ENCODE measurements at places on chromosomes 12 and 14.

DNA sequence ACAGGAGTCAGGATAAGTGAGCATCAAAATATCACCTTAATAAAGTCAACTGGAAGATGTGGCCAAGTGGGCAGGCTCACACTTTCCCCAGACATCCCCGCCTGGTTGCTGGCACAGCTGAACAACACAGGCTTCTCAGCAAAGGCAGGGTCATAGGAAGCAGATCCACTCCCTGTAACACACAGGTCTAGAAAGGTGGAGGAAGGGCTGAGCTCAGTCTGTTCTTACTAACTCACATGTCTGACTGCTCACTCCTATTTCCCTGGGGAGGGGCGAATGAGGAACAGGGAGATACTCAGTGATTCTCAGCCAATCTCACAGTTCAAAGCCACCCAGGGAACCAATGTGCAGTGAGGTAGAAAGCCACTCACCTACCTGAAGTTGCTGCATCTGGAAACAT is 45.0 kb upstream of the AMN1 start:
- no peak for DNase-seq

DNA sequence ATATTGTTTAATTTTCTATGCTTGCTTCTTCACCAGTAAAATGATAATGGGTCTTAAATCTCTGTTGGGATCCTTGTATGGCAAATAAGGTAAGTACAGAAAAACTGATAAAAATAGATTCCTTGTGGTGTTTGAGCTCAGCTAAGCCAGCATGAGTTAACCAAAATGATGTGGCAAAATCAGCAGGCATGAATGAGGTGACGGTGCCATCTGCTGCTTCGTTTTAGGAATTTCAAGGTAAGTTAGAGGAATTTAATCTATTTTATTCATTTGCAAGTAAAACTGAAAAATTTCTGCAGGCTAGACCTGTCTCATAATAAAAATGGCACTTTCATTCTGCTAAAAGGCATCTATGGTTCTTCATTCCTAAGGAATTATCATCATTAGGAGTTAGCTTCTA is 10.0 kb upstream of the CLEC7A start:
- DNase-seq, result peak; percentile 63

DNA sequence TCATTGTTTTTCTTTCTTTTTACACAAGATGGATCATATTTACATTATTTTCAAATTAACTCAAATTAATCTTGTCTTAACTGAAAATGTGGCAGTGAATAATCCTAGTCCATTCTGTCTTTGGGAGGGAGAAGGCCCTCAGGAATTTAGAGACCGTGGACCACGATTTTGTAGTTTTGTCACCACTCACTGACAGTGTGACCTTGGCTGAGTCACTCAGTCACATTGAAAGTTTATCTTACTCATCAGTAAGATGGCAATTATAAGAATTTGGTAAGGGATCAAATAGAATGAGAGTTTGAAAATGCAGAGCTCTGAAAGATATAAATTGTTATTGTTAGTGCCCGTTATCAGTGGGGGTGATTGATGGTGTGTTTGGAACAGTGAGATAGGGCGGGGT is 16.4 kb downstream of the FOXJ2 start:
- no peak for DNase-seq

GRCh38 chr12:123121670-123122069 is 29.2 kb downstream of the PITPNM2 start:
- DNase-seq, result no peak

DNA sequence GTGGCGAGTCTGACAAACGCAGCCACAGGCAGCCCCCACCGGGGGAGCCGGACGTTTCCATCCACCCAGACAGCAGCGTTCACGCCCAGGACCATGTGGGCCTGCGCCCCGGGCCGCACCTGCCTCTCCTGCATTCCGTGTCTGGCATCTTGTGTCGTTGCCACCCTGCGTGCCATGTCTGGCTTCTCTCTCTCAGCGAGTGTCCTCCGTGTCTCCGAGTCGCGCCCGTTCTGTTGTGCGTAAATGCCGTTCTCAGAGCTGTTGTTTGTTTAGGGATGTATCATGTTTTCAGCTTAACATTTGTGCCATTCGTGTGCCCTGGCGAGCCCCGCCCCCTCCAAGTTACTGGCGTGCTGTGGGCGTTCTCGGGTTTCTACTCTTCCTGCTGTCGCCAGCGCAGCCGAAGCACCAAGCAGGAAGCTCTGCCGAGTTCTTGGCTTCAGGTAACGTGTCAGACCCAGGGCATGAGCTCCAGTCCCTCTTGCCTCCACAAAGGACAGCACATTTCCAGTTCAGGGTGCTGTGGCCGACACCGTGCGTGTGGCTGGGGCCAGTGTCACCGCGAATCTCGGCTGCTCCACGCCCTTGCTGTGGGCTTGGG is 34.6 kb downstream of the NOC4L start:
- DNase-seq, result no peak

DNA sequence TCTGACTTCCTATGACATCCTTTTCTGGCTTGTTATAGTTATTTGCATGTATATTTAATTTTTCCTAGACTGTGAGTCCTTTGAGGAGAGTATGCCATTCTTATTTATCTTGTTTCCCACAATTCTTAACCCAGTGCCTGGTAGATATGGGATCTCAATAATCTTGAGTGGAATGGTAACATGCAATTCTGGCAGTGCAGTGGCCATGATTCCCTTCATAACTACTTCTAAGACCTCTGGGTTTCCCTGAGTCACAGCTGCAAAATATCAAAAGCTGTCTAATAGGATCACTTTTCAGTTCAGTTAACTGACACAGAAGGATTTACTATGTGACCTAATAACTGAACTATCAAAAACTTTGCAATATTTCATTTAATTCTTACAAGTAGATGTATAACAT is 135.0 kb downstream of the ADAMTS20 start:
- DNase-seq, result no peak

DNA sequence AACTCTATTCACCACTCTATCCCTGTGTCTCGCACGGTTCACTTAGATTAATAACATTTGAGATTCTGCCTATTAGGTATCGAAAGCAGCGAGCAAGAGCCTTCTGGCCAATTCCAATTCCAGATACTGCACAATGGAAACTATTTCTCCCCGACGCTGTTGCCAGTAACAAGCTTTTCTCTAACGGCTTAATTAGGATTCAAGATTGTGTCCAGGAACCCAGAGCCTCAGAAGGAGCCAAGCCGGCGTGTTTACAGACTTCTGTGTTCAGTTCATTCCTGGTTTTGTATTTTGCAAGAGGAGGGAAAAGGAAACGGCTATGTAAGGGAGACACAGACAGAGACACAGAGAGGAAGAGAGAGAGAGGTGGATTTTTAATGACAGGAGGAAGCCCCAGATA is 185.6 kb downstream of the DICER1 start:
- DNase-seq, result peak; percentile 46

DNA sequence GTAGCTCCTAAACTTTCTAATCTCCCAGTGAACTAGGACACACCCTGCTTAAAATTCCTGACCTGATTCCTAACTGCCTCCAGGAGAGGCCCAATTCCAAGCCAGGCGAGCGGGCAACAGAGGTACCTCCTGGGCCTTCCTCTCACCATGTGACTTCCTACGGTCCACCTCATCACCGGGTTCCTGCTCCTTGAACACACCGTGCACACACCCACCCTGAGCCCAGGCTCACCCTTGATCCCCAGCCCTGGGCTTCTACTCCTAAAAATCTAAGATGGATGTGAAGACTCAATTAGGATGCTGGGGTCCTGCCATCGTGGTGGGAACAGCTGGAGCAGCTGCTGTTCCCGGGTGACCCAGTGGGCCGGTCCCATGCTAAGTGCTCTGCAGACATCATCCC is 68.6 kb downstream of the CHGA start:
- no peak for DNase-seq

- peak; percentile 91 for DNase-seq
These were observed 3.7 kb upstream of the SETD1B start for GRCh38 chr12:121799842-121800693.

GRCh38 chr14:82385048-82385447 is 851.4 kb upstream of the SEL1L start:
- no peak for DNase-seq

- peak; percentile 71 for DNase-seq
These were observed 379.8 kb downstream of the DPF3 start for GRCh38 chr14:72513965-72514659.

DNA sequence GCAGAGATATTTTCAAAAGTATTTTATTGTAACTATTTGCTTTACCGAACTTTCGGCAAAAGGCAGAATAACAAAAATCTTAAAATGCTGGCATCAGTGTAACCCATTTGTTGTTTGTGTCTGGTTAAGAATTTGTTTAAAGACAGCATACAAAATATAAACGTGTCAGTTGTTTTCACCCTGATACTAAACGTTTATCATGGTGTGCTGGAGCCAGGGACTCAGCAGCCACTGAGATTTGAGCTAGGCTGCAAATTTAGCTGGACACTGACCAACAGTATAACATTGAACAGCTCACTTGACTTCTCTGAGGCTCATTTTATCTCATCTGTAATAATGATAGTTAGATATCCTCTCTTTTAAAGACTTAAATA is 183.7 kb downstream of the TMTC3 start:
- peak; percentile 38 for DNase-seq

GRCh38 chr12:45756666-45757065 is 27.2 kb downstream of the ARID2 start:
- no peak for DNase-seq

DNA sequence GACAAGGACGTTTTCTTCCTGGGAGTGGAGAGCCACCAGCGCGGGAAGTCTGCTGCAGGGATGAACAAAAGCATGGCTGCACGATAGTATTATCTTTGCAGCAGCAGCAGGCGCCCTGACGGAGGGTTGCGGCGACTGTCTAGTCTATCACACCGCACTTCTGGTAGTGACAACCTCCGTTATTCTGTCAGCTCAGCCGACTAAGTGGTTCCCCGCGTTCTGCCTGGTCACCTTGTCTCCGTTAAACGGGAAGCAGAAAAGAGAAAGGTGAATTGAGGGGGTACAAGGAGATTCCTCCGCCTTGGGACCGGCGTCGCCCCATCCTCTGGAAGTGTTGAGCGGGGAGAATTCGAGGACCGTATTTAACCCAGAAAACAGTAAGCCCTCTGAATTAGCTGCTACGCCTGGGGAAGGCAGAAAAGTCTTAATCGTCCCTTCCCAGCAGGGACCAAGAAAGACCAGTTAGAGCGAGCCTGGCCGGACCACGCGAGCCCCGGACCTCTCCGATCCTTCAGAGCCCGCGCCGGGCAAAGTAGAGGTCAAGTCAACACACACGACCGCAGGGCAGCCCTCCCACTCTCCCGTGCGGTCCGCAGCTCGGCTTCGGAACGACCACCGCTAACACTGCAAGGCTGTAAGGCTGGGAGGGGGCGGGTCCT is 536 bp upstream of the DAAM1 start:
- DNase-seq, result peak; percentile 18

DNA sequence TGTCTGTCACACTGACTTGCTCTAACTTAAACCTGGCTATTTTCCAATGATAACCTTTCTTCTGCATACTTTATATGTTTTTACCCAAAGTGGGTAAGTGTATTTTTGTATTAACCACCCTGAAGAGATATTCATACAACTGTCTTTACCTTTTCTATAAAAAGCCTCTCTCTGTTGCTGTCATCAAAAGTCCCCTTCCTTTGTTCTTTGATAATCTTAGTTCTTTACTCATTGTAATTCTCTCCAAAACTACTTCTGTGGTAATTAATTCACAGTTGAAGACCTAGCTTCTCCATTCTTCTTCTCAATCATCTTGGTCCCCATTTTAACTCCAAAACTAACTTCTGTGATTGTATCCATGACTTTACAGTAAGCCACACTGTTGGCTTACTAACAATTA is 479.7 kb upstream of the MGAT4C start:
- DNase-seq, result no peak

DNA sequence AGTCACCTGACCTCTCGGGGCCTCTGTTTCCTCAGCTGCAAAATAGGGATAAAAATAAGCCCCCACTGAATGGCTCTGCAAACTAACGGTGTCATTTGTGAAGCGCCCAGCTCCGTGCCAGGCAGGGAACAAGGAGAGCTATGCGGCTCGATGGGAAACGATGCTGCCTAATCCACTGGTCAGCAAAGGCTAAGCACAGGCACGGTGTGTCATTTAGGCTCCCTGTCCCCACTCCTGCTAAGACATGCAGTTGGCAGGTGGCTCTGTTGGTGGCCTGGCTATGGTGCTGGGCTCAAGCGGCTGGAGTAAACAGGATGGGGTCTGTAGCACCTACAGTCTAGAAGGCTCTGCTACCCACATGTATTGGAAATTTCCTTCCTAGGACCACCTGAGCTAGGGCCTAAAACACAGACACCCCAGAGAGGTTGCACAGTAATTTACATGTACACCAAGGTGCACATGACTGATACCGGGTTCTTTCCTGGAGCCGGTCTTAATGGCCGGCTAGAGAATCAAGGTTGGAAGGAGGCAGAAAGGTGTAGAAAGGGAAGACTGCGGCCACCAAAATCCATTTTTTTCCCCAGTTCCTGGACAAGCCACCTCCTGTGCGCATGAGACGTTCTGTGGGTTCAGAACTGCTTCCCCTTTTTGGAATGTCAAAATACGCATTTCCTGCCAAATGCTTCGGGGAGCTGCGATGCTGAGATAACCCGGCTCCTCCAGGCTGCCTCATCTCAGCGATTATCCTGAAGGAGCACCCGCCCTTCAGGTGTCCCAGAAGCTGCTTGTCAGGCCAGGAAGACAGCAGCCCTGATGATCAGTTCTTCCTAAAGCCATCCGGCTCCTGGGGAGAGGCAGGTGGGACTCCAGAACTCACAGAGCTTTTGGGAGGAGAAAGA is 1.0 kb downstream of the CACNA2D4 start:
- peak; percentile 7 for DNase-seq

DNA sequence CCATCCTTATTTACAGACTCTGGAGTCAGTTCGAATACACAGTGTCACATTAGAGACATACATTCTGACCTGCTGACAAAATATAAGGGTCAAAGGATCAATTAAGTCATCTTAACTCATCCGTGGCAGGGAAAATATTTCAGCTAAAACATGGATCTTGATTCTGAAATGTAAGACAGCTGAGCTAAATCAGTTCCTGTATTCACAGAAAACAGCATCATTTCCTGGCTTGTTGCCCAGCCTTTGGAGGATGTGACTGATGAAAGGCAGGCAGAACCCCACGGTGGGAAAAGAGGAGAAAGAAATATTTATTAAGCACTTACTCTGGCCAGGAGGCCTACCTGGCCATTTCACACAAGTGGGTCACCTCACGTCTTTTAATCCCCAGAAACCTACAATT is 101.9 kb downstream of the GAS2L3 start:
- DNase-seq, result no peak

DNA sequence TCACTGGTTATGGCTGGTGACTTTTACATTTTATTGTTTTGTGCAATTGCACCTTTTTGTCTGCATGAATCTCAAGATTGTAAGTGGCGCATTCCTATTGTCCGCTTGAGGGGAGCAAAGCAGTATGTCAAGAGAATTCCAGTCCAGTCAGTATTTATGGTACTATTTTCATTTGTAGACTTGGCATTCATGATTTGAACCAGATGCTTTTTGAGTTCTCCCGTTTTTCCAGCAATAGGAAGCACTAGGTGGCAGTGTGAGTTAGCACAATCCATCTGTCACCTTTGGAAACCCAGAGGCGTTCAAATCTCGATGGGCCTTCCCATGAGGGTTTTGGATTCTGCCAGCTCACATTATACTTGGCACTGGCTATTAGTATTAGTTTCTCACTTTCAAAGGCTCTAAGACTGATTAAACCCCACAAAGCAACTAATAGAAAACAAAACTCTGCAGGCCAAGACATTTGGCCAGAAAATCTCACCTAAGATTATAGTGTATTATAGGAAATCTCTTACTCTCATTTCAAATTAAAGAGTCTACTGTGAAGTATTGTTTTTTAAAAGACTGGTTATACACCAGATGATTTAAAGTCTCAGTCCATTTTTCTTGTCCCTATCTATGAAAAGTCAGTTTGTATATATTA is 2.2 kb downstream of the DACT1 start:
- peak; percentile 75 for DNase-seq

- DNase-seq, result no peak
These were observed 26.2 kb upstream of the LRRK2 start for GRCh38 chr12:40198601-40199000.

Measured in AG20443 (cell line).